ENCODE measurements at places on chromosomes 5 and 9.

DNA sequence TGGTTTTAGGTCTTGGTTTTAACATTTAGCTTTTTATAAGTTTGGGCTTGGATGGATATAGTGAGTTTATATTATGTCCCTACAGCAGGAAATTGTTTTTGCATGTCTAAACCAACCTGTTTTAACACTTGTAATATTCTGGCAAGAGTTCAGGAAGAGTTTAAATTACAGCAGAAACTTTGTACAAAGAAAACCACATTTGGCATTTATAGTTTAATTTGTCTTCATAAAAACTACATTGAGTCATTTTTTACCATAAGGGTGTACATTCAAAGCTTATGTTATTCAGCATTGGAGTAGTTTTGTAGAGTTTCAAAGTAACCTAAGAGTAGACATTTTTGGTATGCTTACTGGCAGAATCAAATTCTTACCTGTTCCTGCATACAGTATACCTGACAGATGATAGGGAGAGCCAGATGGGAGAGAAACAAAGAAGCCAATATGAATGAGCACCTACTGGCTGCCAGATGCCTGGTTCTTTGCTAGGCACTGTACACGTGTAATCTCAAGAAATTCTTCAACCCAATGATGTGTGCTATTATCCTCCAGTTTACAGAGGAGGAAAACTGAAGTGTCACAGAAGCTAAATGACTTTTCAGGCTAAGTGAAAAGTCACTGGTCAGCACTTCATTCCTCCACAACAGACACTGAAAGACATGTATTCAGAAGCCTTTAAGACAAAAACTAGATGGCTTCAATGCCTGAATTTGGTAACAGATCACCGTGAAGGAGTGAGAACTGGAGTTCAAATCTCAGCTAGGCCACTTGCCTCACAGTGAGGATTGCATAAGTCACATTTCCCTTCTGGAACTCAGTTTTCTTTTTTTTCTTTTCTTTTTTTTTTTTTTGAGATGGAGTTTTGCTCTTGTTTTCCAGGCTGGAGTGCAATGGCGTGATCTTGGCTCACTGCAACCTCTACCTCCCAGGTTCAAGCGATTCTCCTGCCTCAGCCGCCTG is 25.9 kb upstream of the ECM2 start:
- no peak for DNase-seq

GRCh38 chr9:99433555-99433954 is 211.5 kb downstream of the SEC61B start:
- DNase-seq = peak; percentile 71

- DNase-seq = no peak
These were observed 166.4 kb downstream of the PIK3R1 start for GRCh38 chr5:68381909-68382308.

GRCh38 chr9:121582641-121583040 is 68.8 kb upstream of the DAB2IP start:
- no peak for DNase-seq

GRCh38 chr5:61669531-61669930 is 337.5 kb downstream of the ZSWIM6 start:
- DNase-seq = no peak

GRCh38 chr9:68711281-68711680 is 6.2 kb downstream of the PIP5K1B start:
- DNase-seq = no peak

GRCh38 chr9:94002316-94003140 is 47.4 kb upstream of the BARX1 start:
- peak; percentile 63 for DNase-seq

- DNase-seq = peak; percentile 61
These were observed 51.1 kb upstream of the TBC1D2 start for GRCh38 chr9:98306384-98307145.

DNA sequence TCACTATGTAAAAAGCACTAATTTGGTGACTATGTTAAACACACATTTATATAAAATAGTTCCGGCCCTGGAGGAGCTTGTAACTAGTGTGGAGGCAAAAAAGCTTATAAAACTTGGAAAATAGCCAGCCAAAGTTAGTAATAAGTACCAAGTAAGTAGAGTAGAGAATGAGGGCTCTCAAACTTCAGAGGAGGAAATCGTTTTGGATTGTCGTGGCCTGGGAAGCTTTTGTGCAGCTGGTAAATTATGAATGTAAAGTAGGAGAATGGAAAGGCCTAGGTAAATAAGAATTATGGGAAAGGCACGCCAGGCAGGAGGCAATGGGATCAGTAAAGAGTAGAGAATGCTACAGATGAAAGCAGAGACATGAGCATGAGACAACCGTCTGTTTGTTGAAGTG is 832.7 kb upstream of the ZNF608 start:
- no peak for DNase-seq

- no peak for DNase-seq
These were observed 85.8 kb downstream of the ZSWIM6 start for GRCh38 chr5:61417851-61418250.

GRCh38 chr9:131677444-131678180 is 62.3 kb downstream of the RAPGEF1 start:
- DNase-seq = no peak

DNA sequence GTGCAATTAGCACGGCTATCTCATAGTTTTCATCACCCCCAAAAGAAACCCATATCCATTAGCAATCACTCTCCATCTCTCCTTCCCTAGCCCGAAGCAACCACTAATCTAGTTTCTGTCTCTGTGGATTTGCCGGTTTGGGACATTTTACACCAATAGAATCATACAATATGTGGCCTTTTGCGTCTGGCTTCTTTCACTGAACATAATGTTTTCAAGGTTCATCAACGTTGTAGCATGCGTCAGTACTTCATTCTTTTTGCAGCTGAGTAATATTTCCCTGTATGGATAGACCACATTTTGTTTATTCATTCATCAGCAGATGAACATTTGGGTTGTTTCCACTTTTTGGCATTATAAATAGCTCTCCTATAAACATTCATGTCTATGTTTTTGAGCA is 75.4 kb upstream of the TBC1D2 start:
- no peak for DNase-seq

DNA sequence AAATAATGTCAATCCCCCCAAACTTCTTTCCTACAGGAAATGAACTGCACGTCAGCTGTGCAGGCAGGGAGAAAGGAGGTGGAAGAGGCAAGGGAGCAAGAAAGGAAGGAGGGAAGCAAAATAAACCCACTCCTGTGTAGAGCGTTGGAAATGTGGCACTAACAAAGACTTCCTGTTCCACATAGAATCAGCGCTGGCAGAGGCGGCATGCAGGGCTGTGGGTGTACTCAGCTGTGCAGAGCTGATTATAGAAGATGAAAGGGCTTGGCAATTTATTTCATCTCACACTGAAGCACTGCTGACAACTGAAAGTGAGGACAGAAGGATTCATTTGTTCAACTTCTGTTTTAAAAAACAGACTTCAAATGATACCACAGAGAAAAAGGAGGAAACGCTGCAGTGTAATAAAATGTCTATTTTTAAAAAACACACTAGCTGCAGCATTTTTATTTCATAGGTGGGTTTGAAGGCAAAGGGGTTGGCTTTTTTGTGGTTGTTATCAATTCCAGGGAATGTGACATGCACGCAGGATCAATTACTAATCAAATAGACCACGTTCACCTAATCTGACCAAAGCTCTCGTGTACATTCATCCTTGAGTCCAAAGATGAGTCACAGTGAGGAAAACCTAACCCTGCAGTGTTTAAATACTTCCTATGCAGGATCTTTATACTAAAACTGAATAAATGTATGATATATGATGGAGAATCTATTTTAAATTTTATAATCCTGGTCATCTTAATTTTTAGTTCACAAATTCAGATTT is 583.5 kb downstream of the ZNF608 start:
- DNase-seq = peak; percentile 12

- no peak for DNase-seq
These were observed 2.8 kb upstream of the ESM1 start for GRCh38 chr5:54988218-54988617.

DNA sequence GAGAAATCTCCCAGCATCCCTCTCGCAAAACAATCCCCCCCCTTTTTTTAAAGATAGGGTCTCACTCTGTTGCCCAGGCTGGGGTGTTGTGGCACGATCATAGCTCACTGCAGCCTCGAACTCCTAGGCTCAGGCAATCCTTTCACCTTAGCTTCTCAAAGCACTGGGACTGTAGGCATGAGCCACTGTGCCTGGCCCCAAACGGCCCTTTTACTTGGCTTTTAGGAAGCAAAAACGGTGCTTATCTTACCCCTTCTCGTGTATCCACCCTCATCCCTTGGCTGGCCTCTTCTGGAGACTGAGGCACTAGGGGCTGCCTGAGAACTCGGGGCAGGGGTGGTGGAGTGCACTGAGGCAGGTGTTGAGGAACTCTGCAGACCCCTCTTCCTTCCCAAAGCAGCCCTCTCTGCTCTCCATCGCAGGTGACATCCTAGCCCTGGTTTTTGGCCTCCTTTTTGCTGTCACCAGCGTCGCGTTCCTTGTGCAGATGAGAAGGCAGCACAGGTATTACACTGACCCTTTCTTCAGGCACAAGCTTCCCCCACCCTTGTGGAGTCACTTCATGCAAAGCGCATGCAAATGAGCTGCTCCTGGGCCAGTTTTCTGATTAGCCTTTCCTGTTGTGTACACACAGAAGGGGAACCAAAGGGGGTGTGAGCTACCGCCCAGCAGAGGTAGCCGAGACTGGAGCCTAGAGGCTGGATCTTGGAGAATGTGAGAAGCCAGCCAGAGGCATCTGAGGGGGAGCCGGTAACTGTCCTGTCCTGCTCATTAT is 6.8 kb downstream of the CA9 start:
- DNase-seq = no peak

DNA sequence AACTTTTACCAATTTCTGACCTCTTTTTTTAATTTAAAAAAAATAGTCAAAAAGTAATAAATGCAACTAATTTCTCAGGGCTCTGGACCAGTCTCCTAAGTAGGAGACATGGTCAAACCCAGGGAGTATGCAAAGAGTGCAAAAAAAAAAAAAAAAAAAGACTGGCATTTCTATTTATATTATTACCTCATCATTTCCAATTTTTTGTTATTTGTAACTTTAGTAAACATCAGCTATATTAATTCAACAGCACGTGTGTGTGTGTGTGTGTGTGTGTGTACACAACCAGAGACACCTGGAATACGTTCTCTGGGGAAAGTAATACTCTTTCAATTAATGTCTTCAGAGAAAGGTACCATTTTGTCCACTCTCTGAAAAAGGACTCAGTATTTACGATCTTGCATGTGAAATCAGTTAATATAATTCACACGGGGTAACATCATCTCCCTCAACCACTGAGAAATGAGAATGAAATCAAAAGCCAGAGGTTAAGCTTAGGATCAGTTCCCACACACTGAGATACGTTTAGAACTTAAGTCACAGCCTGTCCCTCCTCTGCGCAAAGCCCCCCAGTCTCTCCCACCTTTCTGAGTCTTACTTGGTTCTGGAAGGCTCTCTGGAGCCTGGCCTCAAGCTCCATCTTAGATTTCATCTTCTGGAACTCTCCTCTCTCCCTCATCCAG is 21.9 kb downstream of the ZNF608 start:
- no peak for DNase-seq

DNA sequence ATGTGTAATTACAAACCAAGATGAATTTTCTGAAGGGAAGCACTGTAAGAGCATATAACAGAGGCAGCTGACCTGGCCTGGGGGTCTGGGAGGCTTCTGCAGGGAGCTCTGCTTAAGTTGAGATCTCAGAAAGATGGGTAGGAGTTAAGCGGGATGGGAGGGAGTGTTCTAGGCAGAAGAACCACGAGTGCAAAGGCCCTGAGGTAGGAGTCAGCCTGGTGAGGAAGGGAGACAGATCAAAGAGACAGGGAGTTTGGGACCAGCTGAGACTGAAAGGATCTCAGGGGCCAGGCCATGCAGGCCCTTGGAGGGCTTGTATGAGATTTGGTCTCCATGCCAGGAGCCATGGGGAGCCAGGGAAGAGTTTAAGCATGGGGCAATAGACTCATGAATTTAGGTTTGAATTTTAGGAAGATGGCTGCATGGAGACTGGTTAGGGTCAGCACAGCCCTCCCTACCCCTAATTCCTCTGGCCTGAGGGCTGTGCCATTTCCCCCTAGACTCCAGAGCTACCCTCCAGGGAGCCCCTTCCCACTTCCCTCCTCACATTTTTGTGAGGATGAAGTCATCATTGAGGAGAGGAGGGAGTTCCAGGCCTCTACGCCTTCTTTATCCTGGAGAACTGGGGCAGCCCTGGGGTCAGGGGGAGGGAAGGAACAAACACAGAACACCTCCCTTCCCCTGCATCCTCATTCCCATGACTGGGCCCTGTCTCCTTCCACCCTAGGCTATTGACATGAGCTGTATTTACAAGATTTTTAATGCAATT is 4.8 kb upstream of the ARAP3 start:
- DNase-seq = no peak

- DNase-seq = no peak
These were observed 865.0 kb upstream of the ACO1 start for GRCh38 chr9:31519424-31519823.

GRCh38 chr9:92408747-92409478 is 4.5 kb upstream of the OGN start:
- no peak for DNase-seq

DNA sequence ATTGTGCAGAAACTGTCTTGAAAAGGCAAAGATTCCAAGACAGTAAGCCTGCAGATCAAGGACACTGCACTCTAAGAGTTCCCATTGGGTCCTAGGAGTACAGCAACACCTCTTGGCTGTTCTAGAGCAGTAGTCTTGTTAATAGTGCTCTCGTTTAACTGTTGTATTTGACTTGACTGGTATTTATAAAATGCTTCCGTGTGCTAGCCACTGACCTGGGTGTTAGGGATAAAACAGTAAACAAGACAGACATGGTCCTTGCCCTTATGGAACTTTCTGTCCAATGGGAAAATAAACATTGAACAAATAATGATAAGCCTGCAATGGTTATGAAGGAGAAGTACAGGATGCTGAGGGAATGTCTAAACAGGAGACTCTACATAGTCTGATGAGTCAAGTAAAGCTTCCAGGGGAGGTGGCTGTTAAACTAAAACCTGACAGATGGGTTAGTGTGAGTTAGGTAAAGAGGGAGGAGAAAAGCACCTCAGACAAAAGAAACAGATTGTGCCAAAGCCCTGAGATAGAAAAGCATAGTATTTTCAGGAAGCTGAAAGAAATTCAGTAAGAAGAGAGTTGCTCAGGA is 33.3 kb downstream of the TDRD7 start:
- no peak for DNase-seq

GRCh38 chr9:69564557-69564956 is 107.6 kb downstream of the APBA1 start:
- no peak for DNase-seq

GRCh38 chr5:81718300-81718699 is 32.6 kb downstream of the SSBP2 start:
- no peak for DNase-seq

- no peak for DNase-seq
These were observed 312.0 kb downstream of the CDK5RAP2 start for GRCh38 chr9:120267929-120268328.

- no peak for DNase-seq
These were observed 342.5 kb downstream of the SPATA31D1 start for GRCh38 chr9:82331079-82331478.

GRCh38 chr9:35771943-35772342 is 17.9 kb upstream of the MSMP start:
- no peak for DNase-seq

DNA sequence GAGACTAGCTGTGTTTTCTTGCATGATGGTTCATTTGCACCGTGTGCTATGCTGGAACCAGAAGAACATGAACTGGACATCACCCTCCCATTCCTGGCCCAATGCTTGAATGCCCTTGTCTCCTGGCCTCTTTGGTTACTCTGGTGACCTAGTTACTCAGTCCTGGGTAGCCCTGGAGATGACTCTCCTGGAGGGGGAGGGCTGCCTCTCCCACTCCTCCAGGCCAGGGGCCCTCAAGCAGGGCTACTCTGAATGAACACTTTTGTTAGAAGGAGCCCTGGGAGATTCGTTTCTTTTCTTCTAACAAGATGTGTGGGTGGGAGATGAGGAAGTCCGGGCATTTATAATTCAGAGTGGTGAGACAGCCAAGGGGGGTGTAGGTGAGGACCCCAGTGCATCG is 12.0 kb upstream of the NKX2-5 start:
- no peak for DNase-seq

Data from BE2C (cell line).